ENCODE measurements at places on chromosomes 3 and 15.

- no peak for DNase-seq
Observed at GRCh38 chr3:129795186-129796010, 98.1 kb downstream of the TMCC1 start.

GRCh38 chr15:78923480-78924360, 21.1 kb downstream of the CTSH start:
- no peak for DNase-seq

DNA sequence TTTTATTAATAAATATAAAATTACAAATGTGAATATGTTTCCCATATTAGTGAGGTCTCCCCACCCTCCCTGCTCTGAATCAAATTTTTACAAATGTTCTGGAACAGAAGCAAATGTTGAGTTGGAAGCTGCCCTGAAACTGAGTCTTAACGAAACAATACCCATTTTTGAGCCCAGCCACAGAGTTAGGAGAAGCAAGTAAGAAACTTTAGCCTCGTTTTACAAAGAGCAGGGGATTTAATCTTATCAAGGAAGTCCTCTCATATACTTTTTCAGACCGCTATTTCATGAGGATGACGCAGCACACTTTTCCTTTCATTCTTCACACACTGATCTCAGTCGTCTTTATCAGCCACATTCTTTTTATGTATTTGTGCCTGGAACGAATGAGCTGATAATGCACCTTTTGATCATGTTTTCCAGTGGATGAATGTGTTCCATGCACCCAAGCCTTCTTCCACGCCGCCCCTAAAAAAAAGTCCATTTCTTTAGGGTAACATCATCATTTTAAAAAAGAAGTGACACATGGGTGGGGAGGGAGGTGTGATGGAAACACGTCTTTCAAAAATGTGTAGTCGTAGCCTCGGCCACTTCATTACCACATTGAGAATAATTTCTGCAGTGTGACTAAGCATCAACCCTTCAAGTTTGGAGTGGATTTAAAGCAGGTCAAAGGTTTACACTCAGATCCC, 48.1 kb downstream of the SETMAR start:
- peak; percentile 53 for DNase-seq

DNA sequence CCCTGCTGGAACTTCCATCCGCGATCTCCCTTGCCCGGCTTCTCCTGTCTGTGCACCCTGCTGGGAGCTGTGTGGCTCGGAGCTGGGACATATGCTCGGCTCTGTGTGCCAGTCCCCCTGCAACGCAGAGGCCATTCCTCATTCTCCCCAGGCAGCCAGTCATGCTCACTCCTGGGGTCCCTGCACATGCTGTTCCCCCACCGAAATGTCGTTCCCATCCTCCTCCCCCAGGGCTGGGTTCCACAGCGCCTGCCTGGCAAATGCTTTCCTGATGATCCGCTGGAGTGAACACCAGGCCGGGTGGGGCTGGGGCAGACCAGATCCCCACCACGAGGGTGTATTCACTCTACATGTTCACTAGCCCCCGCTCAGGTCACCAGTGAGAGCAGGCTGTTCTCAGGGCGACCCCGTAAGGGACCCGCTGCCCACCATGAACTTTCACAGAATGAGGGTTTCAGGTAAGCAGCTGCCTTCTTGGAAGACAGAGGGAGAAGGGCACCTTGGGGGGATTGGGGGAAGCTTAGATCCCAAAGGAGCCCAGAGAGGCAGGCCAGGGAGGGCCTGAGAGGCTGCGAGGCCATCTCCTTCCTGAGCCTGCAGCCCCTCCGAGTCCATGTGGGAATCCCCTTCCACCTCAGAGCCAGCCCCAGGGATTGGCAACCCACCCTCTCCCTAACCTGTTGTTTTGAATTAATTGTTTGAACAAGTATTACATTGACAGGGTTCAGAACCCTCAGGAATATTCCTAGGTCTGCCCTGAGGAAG, 88.7 kb upstream of the IQSEC1 start:
- DNase-seq, result no peak

- DNase-seq, result no peak
Observed at GRCh38 chr15:38414357-38414756, 39.6 kb upstream of the FAM98B start.

DNA sequence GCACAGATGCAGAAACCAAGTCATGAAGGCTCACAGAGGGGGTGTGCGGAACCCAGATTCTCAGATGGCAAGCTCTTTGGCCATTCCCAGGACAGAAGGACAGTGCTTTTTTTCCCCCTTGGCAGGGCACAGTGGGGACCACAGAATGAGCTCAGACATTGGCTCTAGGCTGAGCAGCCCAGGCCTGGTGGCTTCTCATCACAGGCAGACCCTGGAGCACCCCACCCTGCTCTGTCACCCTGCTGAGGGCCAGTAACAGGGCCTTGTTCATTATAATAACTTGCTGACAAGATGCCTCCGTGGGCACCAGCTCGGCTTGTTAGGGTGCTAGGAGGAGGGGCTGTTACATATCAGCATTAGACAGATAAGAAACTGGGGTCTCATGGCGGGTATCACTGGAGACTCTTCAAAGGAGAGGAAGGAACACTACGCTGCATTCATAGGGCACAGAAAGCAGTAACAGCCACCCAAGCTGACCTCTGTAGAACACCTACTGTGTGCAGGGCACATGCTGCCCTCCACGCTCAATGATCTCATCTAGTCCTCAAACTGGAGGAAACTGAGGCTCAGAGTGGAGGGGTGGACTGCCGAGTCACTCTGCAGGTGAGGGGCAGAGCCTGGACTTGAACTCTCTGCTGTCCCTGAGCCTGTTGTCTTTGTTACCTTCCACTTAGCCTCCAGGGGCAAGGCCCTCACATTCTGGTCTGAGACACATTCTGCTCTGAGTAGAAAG, 69.9 kb upstream of the SEC13 start:
- no peak for DNase-seq

DNA sequence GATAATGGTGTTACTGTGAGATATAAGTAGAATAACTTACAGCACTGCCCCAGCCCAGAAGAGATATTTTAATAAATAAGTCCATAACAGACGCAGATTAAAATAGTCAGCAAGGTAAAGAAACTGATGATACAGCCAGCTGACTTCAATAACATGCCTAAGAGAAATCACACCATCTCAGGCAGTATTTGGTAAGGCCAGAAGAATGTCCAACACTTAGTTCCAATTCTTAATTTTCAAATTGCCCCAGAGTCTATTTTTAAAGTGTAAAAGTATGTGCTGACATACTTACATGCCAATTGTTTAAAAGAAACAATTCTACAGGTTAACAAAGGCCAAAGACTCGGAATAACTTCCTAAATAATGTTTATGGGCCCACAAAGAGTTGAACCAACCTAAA, 1.6 kb downstream of the GNB4 start:
- DNase-seq, result no peak

GRCh38 chr3:34013818-34014570, 215.6 kb downstream of the PDCD6IP start:
- DNase-seq, result no peak

- DNase-seq, result no peak
Observed at GRCh38 chr15:39454189-39454986, 126.5 kb upstream of the THBS1 start.

DNA sequence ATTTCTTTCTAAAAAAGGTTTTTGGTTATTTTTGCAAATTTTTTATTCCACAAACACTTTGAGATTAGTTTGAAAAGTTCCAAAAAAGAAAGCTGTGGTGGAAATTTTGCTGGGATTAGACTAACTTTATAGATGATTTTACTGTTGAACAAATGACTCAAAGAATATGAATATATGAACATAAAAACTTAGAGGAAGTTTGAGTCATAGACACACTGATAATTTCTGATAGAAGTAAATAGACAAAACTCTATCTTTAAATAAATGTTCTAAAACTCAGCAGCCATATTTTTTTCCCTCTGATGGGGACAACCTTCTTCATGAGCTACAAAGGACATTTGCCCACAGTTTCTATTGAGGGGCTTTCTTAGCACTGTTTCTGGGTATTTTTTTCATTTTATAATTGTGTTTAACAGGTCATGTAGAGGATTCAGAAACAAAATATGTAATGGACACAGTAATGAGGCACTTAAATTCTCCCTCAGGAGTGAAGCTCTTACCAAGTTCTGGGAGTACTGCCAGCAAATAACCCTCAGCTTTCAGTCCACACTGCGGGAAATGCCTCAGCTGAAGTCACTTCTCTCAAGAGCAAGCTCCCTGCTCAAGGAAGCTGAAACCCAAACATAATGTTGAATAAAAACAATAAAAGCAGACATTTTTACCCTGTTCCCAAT, 157.6 kb downstream of the NFKBIZ start:
- peak; percentile 33 for DNase-seq

Data from bone marrow (tissue), 2 donors.